Stimulated activated CD4-positive, alpha-beta T cell treated with anti-CD3 and anti-CD28 coated beads, Interleukin-2, amount 100 ng/mL, for 24 hours (primary cell): ENCODE measurements at places on chromosomes 1 and 21.

DNA sequence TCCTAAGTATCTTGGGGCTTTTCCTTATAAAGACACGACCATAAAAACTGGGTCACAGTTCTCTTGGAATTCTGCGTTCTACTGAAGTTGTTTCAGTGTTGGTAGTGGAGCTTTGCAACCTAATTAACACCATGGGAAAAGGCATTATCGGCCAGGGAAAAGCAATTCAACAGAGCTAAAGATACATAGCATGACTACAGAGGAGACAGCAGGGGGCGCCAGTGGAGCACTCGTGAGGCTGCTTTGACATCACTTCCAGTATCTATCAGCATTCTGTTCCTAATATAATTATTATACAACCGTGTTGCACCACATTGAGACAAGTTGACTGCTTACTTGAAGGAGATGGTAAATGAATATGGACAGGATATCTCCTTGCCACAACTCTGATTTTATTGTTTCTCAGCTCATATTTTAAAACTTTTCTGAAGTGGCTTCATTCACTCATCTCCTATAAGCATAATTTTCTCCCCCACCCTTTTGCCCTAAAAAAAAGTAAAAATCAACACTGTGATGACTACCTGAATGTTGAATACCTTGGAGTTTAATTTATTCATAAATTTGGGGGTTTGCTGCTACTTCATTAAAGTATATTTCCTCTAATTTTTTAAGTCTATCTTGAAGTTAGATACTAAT lies 39.4 kb downstream of the ZP4 start:
- peak; percentile 42 for DNase-seq

- DNase-seq: peak; percentile 85
These were observed 4.8 kb downstream of the ENO1 start for GRCh38 chr1:8873506-8874229.

DNA sequence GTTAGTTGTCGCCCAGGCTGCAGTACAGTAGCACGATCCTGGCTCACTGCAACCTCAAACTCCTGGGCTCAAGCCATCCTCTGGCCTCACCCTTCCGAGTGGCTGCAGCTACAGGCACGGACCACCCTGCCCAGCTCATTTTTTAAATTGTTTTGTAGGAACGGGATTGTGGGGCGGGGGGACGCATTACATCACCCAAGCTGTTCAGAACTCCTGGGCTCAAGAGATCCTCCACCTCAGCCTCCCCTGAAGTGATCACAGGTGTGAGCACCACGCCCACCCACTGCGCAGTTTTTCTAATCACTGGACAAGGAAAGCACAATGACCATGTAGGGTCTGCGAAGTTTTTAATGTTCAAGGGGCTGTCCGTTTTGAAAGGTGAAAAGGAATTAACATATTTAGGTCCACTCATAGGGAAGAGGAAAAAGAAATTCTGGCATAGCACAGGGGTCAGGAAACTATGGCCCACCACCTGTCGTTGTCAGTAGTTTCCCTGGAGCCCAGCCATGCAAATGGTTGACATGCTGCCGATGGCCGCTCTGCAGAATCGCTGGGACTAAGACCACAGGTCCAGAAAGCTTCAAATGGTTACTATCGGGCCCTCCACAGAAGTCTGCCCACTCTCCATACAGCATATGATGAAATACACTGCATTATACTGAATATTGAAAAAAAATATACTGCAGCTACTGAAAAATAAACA lies 26.0 kb downstream of the SETD4 start:
- DNase-seq: no peak

DNA sequence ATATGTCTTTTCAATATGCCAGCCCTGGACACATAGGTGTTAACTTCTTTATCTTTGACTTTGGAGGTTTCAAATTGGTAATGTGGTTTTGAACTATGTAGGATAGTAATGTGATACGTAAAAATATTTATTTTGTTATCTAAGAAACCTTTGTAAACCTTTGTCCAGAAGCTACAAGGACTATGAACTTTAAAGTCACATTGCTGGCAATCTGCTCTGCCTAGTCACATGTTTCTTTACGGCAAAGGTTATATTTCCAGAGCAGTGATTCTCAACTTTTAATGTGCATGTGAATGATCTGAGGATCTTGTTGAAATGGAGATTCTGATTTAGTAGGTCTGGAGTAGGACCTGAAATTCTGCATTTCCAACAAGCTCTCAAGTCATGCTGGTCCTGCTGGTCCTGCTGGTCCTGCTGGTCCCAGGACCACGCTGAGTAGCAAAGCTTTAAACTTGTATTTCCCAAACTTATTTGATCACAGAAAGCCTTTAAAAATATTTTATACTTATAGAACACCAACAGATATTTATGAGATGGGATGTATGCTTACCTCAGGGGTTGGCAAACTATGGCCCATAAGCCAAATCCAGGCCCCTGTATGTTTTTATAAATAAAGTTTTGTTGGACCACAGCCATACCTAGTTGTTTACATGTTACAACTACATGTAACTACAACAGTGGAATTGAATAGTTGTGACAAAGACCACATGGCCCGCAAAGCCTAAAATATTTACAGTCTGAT lies 57.9 kb upstream of the QSOX1 start:
- no peak for DNase-seq

DNA sequence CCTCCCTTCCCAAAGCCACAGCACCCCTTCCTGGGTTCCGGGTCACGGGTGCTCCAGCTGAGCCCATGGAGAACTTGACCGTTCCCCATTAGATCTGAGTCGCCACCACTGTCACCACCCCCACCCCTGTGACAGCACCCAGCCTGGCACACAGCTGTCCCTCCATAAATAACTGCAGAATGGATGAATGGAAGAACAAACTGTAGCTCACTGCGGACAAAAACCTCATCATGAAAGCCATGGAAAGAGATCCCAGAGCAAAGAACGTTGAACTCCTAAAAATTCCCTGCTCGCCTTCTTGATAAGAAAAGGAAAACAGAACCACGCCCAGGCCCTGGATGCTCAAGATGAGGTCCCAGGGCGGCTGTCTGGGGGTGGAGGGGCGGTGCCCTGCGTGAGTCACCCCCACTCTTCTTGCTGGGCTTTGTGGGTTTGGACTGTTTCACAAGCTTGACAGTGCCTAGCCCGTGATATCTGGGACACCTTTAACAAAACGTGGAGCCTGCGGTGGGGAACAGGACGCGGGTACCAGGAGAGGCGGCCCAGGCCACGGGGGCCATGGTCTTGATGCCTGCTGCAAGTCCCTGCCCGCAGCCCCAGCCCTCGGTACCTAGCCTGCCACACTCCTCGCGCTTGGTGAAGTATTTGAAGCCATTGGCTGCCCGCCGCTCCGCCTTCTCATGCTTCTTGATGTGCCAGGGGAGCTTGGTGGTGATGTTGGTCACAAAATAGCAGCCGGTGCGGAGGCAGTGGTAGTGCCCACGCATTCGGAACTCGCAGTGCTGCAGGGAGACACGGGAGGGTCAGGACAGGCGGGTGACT lies 151.9 kb downstream of the CASZ1 start:
- DNase-seq: peak; percentile 14

DNA sequence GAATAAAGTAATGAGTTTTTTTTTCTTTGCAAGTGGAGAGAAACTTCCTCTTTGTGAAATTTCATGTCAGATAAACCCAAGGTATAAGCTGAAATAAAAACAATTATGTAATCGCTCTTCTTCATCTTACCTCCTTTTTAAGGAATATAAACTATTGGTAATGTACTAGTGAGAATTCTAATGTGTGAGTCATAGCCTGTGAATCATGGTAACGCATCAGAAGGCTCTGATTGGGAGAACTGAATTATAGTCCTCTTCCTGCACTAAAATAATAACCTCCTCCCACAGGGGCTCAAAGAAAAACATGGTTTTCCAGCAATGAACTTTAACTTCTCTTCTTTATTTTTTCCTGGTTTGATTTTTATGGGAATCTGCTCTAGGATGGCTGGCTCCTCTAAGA lies 57.1 kb upstream of the COX20 start:
- no peak for DNase-seq

GRCh38 chr1:169367096-169367685 lies 406 bp downstream of the NME7 start:
- no peak for DNase-seq

- DNase-seq: no peak
These were observed 133.0 kb downstream of the URB2 start for GRCh38 chr1:229759037-229759435.

DNA sequence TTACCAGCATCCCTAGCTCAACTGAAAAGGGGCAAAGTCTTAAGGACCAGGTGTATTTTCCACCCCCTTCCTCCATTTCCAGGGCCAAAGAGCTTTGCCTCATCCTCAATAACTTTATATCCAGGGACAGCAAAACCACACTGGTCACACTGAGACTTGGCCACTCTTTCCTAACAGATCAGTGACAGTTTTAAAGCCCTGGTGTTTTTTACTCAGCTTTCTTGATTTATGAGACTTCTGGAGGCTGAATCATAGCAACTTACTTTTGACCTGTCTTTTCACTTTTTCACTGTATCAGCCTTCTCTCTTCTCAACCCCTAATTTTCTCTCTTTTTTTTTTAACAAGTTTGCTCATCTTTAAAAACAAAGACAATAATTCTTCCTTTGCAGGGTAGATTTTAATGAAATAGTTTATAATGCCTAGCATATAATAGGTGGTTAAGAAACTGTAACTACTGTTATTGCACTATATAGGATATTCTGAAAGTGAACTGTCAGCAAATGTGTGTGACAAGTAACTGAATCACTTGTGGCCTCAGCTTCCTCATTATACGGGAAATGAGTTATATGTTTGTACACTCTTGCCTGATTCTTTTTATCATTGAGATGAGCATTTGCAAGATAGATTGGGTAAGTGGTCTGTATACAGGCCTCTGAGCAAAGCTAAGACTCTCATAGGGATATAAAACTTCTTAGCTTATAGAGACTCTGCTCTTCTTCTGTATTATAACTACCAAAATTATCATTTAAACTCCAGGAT lies 19.7 kb upstream of the DYNLT5 start:
- no peak for DNase-seq

DNA sequence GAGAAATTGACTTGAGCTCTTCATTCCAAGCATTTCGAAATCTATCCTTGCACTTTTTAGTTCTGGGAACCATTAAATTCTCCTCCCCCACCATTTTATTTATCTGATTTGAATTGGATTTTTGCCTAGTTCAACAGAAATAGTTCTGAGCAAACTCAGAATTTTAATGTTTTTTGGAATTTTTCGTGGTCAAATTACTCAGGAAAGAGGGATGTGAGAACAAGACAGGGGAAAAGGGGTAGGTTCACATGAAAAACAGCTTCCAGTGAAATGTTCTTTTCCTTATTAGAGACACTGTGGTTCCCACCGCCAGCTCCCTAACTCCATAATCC lies 5.7 kb upstream of the ZNF697 start:
- no peak for DNase-seq

DNA sequence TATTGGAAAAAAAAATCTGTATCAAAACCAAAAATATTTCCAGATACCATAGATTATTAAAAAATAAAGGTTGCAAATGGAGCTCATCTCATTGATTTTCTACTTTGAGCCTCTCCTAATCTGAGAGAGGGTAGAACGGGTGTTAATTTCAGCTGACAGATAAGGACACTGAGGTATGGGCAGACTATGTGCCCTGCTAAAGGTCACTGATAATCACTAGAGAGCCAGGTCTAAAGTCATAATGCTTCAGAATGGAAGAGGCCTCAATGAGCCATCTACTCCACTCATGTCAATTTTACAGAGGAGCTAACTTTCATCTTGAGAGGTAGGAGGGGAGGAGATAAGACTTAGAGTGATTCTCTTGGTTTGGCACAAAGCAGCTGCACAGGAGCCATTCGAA lies 21.0 kb downstream of the GNG12 start:
- no peak for DNase-seq

DNA sequence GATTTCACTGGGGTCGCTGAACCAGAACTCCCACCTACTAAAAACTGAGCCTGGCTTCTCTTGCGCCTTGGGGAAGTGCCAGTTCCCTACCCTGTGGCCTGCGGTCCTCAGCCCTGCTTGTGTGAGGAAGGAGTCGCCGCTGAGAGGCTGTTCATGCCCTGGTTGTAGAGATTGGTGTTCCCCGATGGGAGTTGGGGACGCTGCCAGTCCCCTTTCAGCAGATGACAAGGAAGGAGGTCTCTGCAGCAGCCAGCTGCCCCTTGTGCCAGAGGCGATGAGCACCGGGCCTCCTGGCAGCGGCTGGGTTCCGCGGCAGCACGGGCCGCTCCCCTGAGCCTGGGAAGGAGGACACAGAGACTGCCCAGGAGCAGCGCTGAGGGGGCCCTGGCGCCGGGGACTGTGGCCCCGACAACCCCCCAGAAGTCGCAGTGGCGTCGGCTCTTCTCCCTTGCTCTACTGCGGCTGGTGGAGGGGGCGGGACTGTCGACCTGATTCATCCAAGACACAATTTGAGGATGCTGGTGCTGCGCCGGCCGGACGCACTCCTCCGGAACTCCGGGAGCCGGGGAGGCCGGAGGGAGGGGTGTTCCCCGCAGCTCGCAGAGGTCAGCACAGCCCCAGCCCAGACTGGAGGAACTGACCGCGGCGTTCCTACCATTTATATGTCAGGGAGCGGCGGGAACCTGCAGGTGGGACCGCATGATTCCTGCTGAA lies 12.0 kb upstream of the ADORA3 start:
- DNase-seq: peak; percentile 50

DNA sequence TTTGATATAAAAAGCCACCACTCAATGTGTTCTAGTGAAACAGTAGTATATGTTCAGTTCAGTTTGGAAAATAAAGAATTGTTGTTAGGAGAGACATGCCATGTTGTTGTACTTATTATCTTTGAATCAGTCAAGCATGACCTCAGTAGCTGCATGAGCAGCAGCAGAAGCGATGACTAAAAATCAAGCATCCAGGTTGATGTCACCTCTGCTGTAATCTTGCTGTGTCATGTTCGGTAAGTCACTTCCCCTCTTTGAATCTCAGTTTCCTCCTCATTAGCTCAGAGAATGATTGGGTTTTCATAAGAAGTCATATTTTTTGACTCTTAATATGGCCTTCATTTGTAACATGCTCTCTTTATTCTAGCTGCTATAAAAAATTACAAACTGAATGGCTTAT lies 428.4 kb upstream of the B3GALT2 start:
- DNase-seq: no peak

- DNase-seq: no peak
These were observed 1.8 kb upstream of the C1orf74 start for GRCh38 chr1:209786146-209786545.

GRCh38 chr1:167789501-167789900 lies 67.7 kb downstream of the MPZL1 start:
- no peak for DNase-seq

DNA sequence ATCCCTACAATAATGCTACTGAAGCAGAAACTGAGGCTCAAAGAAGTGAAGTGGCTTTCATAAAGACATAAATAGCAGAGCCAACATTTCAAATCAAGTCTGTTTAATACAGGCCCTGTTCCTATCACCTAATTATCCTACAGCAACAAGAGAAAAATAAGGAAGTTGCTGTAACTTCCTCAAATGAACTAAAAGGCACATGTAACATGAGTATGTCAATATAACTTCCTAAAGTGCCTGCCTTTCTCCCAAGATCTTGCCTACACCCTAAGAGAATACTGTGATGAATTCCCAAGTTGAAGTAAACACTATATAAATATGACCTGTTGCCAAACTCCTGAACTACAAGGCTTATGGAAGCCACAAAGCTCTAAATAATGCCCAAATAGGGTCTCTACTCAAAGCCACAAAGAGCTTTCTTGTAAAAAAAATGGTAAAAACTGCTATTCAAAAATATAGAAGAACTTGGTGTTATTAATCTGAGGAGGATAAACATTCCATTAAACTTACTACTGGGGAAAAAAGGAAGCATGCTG lies 8.6 kb downstream of the BEND5 start:
- DNase-seq: no peak

- no peak for DNase-seq
These were observed 73.5 kb downstream of the RRAGC start for GRCh38 chr1:38786040-38786436.

- no peak for DNase-seq
These were observed 314.1 kb downstream of the DISC1 start for GRCh38 chr1:231940701-231941100.

- no peak for DNase-seq
These were observed 206.6 kb downstream of the APP start for GRCh38 chr21:25964015-25964414.
